ENCODE measurements at places on chromosomes 1 and 21.
A peak's percentile ranks its signal among the peaks of the same experiment; 100 is the strongest.

GRCh38 chr1:11107599-11107998 lies 7.9 kb upstream of the EXOSC10 start:
- no peak for DNase-seq

- peak; percentile 21 for DNase-seq
Measured at GRCh38 chr1:2368053-2368744, 23.2 kb downstream of the MORN1 start.

DNA sequence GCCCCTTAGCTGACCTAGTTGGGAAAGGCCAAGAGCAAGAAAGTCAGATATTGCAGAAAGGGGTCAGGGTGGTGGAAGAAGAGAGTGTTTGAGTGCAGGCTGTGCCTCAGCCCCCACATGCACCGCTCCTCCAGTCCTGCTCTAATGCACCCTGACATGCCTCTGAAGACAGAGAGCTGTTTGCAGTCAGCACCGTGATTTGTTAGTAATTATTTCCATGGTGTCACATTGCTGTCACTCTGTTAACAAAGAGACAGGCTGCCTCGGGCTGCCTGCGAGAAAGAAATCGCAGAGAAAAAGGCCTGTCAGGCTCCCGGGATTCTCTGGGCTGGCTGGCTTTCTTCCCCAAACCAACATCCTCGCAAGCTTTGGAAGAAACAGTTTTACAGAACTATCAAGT lies 58.3 kb downstream of the ERI3 start:
- DNase-seq, result no peak

DNA sequence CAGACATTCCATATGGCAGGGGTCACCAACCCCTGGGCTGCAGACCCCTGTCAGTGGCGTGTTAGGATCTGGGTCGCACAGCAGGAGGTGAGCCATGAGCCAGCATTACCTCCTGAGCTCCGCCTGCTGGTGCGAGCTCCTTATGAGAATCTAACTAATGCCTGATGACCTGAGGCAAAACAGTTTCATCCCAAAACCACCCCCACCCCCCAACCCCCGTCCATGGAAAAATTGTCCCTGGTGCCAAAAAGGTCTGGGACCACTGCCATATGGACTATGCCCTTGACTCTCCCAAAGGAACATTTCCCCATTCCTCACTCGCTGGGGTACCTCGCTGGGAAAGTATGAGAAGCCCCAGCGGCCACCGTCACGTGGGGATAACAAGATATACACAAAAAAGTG lies 6.4 kb upstream of the CPT2 start:
- no peak for DNase-seq

DNA sequence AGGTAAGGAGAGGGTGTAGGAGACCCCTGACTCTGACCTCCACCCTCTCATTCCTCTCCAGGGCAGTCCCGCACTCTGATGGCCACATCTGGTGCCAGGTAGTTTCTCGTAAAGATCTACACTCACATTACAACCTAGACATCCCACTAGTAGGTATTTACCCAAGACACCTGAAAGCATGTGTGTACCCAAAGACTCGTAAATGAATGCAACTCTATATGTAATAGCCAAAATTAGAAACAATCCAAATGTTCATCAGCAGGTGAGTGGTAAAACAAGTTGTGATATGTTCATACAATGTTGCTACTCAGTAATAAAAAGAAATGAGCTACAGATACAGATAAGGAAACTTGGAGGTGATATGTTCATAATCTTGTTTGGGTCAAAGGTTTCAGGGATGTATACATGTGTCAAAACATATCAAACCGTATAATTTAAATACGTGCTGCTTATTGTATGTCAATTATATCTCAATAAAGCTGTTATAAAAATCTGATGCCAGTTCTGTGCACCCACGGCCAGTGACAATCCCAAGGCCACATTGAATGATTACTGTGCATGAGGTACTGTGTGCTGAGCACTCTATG lies 37.8 kb upstream of the SLC2A1 start:
- no peak for DNase-seq

DNA sequence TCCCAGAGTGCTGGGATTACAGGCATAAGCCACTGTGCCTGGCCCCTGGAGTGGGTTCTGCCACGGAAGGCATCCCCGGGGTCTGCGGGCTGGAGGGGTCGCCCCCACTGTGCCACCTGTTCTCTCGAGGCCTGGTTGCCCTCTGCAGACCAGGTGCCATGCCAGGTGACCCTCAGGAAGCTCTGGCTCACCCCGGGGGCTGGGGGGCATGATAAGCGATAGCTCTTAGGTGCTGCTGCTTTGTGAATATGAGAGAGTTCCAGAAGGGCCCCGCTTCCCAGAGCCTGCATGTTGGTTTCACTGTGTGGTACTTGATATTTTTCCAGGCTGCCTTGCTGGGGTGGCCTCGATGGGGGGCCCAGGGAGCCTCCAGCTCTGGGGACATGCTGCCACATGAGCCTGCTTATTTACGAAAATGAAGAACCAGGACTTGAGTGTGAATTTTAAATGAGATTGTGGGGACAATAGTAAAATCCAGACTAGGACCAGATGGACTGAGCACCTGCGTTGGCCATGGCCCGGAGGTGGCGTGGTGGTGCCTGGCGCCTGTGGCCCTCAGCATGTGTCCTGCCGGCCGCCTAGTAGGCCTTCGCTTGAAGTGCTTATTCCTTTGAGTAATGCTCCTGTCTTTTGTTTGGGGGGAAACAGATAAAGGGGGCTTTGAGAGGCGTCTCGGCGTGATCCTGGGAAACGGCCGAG lies 7.3 kb downstream of the SKI start:
- no peak for DNase-seq

DNA sequence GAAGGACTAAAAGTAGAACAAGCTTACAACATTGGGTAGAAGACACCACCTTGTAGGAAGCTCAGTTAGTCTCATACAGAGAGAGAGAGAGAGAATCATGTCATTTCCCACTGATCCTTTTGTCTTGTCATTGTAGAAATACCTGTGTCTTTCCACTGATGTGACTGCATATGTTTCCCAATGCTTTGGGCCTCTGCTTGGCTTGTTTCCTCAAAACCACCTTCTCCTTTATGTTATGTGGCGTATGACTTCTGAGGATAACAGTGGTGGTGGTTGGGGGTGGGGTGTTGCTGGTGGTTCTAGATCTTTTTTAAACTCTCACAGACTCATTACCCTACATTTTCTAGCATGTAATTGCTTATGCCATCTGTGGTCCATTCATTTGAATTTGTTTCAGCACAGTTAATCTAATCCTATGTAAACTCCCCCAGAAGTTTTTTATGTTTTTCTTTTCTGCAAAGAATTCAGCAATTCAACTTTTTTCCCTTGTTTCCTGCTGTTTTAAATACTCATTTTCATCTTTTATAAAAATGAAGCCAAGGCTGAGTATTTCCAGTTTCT lies 9.3 kb downstream of the RGL1 start:
- no peak for DNase-seq

DNA sequence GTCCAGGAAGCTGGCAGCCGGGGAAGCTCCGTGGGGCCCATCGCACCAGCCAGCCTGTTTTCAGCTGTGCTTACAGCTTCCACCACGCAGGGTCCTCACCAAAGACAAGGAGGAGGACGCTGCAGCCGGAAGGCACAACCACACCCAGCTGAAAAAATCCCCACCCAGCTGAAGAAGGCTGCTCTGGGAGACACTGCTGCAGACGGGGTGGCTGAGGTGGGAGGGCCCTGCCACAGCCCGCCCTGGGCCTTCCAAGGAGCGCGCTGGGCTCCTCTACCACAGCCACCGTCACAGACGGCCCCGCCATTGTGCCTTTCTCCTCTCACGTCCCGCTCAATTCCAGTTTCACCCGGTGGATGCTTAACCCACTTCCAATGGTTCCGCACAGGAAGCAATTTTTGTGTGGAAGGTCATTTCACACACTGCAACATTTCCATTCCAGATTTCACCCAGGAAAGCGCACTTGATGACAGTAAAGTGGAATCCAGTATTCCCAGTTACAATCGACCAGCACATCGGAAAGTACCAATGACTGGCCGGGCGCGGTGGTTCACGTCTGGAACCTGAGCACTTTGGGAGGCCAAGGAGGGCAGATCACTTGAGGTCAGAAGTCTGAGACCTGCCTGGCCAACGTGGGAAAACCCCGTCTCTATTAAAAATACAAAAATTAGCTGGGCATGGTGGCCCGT lies 47.9 kb downstream of the NPHP4 start:
- DNase-seq, result peak; percentile 43

- no peak for DNase-seq
Measured at GRCh38 chr21:42463861-42464515, 32.0 kb downstream of the RSPH1 start.

DNA sequence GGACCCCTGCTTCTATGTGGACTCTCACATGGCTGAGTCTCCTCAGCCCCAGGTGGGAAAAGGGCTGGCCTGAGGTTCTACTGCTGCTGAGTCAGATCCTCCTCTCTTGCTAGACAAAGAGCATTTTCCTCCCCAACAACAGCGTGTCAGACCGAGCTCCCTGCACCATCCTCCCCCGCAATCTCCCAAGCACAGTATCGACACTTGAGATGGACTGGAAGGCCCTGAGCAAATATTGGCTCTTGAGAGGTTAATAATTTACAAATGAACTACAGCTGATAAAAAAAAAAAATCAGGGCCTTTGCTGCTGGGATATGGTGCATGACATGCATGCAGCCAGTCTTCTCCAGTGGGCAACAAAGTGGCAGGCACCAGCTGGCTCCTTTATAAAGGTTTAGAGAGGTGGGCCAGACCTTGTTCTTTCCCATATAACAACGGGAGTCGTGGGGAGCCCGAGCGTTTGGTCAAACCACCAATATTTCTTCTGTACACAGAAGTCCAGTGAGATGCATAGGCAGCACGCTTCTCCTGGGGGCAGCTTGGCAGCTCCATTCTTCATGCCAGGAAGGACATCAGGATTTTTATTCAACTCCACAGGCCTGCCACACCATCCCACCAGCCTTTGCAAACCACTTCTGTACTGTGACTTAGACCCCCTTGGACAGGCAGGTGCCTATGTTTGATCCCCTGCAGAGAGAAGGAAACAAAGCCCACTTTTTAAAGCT lies 55.4 kb upstream of the CAMK1G start:
- no peak for DNase-seq

- no peak for DNase-seq
Measured at GRCh38 chr1:205450448-205450847, 5.4 kb downstream of the BLACAT1 start.

GRCh38 chr1:51945591-51945990 lies 44.9 kb downstream of the RAB3B start:
- no peak for DNase-seq

- no peak for DNase-seq
Measured at GRCh38 chr1:95575291-95575690, 341.3 kb downstream of the RWDD3 start.

DNA sequence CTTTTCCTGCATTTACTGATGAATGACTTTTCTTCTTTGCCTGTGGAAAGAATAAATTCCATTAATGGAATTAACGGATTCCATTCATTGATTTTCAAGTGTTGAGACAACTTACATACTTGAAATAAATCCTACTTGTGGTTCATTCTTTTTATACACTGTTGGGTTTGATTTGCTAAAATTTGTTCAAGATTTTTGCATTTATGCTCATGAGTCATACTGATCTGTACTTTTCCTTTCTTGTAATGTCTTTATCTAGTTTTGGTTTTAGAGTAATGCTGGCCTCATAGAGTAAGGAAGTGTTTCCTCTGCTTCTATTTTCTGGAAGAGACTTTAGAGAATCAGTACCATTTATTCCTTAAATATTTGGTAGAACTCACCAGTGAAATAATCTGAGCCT lies 14.4 kb downstream of the UROD start:
- DNase-seq, result no peak

- no peak for DNase-seq
Measured at GRCh38 chr1:77350012-77350770, 68.4 kb downstream of the AK5 start.

DNA sequence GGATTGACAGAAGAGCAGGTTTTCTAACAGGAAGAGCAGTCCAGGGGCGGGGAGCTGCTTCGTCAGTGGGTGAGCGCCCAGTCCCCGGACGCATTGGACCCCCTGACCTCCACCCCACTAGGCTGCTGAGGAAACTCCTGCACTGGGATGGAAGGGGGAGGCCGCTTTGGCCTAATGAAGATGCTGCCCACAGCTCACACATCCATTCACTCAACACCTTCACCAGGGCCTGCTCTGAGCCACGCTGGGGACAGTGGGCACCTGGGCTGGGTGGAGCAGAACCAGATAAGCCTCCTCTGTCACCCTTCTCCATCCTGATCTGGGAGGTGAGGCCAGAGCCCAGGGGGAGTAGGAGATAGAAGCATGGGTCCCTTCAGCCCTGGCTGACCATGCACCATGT lies 13.3 kb downstream of the LRP8 start:
- DNase-seq, result peak; percentile 46

GRCh38 chr1:177366091-177366490 lies 195.3 kb downstream of the BRINP2 start:
- no peak for DNase-seq

DNA sequence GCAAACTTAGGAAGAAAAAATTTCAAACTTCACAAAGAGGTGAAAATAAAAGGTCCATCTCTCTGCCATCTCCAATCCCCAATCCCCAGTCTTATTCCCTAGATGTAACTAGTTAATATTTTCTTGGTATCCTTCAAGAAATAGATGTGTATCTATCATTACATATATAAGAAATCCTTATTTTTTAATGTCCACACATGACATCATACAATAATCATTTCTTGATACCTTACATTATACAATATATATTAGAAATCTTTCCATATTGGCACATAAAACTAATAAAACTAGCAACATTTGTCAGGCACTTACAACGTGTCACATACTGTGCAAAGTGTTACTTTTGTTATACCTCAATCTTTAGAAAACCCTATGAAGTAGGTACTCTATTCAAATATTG lies 16.2 kb downstream of the DOCK7 start:
- no peak for DNase-seq

DNA sequence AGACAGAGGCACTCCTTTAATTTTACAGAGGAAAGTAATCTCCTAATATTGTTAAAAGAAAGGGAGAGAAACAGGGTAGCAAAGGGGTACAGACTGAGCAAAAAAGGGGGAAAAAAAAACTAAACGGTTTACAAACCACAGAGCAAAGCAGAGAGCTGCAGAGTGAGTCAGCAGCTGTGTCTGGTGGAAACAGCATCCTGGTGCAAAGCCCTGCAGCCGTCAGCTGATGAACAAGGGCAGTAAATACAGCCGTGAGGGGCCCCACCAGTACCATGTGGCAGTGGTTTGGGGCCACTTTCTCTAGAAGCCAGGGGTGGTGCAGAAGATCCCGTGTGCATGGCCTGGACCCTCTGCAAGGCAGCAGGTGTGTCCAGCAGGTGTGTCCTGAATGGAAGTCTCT lies 111.3 kb downstream of the ERG start:
- DNase-seq, result no peak

- DNase-seq, result no peak
Measured at GRCh38 chr21:32867597-32867996, 96.0 kb upstream of the PAXBP1 start.

Data from chondrocyte (in vitro differentiated cells).